Heart right ventricle (tissue), 16 donors: ENCODE measurements at places on chromosomes 2 and 18. TPM values are rescaled to one million over a fixed set of nuclear protein-coding genes. Genes with fewer than 3 reads are reported as not detected.

CTNNA2 gene
- total RNA-seq: not detected

CXCR4 gene
- 4.1 TPM for total RNA-seq

SLC5A7 gene
- total RNA-seq: 0.39 TPM

ALPI gene
- total RNA-seq: not detected

OTOS gene
- not detected for total RNA-seq

NCKAP5 gene
- 4.7 TPM for total RNA-seq

CDK5R2 gene
- total RNA-seq: not detected

RND3 gene
- 22.1 TPM for total RNA-seq

TANC1 gene
- total RNA-seq: 69.3 TPM

CNDP1 gene
- not detected for total RNA-seq

RFX8 gene
- total RNA-seq: not detected

AAMP gene
- total RNA-seq: 45.9 TPM

CD302 gene
- 25.2 TPM for total RNA-seq

SCN3A gene
- 0.64 TPM for total RNA-seq

RESP18 gene
- total RNA-seq: not detected

UGT1A7 gene
- total RNA-seq: not detected

SLC40A1 gene
- total RNA-seq: 48.1 TPM

SCN7A gene
- 22.3 TPM for total RNA-seq

EVA1A gene
- 1.3 TPM for total RNA-seq

TCF23 gene
- 0.13 TPM for total RNA-seq

PAX8 gene
- 0.59 TPM for total RNA-seq

HOXD12 gene
- not detected for total RNA-seq

KRTCAP3 gene
- total RNA-seq: not detected

VWC2L gene
- not detected for total RNA-seq

HRH4 gene
- total RNA-seq: not detected
